GM13977 (cell line): ENCODE measurements at places on chromosomes 13 and 19.

- DNase-seq: no peak
Observed at GRCh38 chr13:106867249-106867648, 299.3 kb upstream of the ARGLU1 start.

- DNase-seq: no peak
Observed at GRCh38 chr19:32877977-32878745, 8.6 kb upstream of the SLC7A9 start.

- no peak for DNase-seq
Observed at GRCh38 chr19:35533201-35533821, at the start of gene GAPDHS. GAPDHS (plus strand) TSS chr19:35533456; CDS start chr19:35533528, 72 bp downstream.

DNA sequence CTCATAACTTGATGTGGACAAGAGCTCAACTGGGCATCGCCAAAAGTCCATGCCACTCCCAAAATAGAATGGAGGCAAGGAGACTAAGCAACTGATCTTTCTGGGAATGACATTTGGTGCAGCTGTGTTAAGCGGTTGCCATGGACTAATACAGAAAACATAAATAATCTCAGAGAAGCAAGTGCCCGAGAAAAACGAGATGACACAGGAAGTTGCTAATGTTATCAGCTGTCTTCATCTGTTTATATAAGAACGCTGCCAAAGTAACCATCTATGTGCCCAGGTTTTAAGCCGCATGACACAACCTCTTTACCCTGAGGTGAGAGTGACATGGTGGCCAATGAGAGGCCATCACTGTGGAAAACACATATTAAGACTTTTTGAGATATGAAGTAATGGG is 54.9 kb upstream of the SACS start:
- no peak for DNase-seq

DNA sequence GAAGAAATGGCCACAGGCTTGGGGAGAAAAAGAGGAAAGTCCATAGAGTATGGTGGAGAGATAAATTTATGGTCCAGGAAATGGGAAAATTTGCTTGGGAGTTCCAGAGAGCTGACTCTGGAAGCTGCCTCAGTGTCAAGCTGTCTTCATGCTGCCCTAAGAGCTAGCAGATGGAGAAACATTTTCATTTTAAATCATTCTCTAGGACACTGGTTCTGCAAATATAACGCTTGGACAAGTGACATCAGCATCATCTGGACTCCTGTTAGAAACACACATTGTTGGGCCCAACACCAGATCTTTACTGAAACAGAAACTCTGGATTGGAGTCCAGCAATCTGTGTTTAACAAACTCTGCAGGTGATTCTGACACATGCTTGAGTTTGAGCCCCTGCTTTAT is 592.0 kb upstream of the KLF12 start:
- no peak for DNase-seq

- DNase-seq: no peak
Observed at GRCh38 chr13:44293908-44294735, 79.5 kb upstream of the SERP2 start.

DNA sequence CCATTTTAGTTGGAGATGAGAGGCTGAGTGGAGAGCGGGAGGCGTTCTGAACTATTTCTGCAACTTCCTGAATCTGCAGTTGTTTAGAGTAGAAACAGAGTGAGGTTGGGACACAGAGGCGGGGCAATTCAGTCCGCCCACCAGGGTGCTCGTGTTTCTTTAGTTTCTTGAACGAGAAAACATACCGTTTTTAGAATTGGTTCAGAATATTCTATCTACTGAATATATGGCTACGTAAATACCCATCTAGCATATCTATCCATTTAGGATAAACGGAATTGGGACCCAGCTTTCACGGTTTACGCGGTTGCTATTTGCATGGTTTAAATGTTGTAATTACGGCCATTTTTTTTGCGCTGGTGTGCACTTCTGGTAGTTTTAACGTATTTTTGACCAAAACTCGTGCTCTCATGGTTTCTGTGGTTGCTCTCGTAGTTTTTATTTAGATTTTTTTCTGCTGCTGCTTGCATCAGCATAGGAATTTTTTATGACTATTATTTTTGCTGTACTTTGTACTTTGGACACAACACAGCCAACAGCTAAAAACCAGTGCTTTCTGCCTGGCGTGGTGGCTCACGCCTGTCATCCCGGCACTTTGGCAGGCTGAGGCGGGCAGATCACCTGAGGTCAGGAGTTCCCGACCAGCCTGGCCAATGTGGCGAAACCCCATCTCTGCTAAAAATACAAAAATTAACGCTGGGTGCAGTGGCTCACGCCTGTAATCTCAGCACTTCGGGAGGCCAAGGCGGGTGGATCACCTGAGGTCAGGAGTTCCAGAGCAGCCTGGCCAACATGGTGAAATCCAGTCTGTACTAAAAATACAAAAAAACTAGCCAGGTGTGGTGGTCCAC is 32.7 kb downstream of the TIMM13 start:
- DNase-seq: peak; percentile 70

DNA sequence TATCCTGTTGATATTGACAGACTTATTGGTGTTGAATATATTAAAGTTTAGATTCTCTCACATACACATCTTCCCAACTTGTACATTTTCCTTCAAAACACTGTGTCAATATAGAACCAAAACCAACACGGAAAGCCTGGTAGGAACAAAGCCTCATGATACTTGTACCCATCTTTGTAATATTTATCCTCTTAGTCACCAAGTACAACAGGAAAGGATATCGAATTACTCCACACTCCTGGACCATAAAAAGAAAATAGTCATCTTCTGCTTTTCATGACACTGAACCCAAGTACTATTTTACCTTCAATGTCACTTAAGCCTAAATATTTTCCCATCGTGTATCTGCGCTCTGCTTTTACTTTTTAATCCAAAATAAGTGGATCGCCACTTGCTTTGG is 702.9 kb upstream of the PCDH9 start:
- DNase-seq: no peak

GRCh38 chr19:16572332-16573211 is at the start of gene SLC35E1:
SLC35E1 (minus strand) TSS chr19:16572415; CDS start chr19:16572364, 51 bp downstream.
- DNase-seq: peak; percentile 100

- DNase-seq: no peak
Observed at GRCh38 chr13:51838240-51838846, 6.6 kb downstream of the TMEM272 start.

DNA sequence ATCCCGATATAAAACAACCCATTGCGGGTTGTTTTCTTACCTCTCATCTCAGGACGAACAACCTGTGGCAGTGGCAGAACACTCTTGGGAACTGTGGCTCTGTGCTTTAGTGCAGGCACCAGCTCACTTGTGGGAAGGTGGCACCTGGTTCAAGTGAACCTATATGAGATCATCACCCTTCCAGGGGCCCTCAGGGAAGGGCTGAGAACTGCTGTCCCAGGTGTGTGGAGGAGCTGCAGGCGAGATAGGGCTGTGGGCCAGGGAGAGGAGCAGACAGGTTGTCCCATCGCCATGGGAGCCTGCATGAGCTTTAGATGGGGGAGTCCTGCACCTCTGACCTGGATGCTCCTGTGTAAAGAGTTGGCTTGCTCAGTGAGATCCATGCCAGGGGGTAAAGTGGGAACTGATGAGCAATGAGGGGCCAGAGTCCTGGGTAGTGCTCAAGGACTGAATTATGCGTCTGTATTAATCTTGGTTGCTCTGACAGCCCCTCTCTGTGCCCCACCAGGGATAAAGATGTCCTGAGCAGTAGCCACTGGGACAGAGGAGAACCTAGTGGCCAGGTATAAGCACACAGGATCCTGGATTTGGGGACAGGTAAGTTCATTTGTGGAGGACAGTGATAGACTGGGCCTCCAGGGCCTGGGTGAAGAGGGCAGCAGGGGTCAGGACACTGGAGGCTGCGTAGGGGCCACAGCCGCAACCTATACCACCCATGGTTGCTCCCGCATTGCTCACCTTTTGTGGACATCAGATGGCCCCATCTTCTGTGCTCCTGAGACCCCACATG is 8.7 kb downstream of the CEACAM4 start:
- no peak for DNase-seq

- DNase-seq: no peak
Observed at GRCh38 chr19:10421240-10422045, 1.1 kb downstream of the PDE4A start.

DNA sequence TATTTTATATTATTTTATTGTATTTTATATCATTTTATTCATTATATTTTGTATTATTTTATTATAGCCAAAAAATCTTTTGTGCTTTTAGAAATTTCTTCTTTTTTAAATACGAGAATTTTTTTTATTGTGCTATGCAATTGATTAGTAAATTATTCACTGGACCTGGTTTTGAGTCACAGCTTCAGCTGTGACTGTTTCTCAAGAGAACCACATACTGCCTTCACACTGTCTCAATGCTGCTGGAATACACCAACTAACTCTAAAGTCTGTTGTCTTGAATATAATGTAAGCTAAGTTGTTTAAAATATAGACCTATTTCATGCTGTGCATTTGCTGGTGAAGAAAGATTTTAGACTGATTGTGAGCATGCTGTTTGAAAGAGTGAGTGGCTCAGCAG is 423.6 kb downstream of the NDFIP2 start:
- DNase-seq: no peak

GRCh38 chr19:37007587-37008220 is 70.5 kb upstream of the ZNF420 start:
- DNase-seq: no peak

DNA sequence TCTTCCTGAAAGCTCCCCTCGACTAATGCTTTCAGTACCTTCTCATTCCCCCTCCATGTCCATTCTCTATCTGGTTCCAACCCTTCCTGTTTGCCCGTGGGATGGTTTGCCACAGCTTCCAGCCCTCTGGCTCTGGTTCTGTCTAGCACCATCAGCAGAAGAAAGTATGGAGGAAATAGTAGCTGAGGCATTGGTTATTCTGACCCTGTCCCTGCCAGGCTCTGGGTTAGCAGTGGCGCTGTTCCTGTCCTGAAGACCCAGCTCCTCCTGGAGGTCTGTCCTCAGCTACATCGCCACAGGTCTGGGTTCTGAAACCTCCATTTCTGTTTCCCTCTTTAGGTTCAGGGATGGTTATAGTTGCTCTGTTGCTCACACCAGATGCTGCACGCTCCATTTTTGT is 604.6 kb upstream of the GPC6 start:
- DNase-seq: no peak

- DNase-seq: no peak
Observed at GRCh38 chr19:7492558-7492957, 3.7 kb upstream of the PEX11G start.

DNA sequence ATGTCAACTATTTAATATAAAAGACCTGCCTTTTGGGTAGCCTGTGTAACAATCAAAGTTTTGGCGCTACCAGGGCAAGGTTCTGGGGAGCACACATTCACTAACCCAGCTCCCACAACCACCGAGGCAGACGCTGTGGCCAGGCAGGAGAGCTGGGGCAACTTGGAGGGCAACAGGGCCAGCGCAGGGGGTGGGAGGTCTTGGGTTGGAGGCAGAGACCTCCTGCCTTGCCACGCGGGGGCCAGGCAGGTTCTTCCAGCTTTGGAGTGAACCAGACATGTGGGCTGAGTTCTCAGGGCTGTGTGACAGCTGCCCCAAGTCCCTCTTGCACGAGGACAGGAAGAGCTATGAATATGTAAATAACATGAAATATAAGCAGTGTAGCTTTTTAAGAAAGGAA is 30.3 kb upstream of the MCF2L start:
- no peak for DNase-seq
